Substantia nigra (tissue), 51 donors: ENCODE measurements at places on chromosomes 3 and 15.
A peak's percentile ranks its signal among the peaks of the same experiment; 100 is the strongest.

DNA sequence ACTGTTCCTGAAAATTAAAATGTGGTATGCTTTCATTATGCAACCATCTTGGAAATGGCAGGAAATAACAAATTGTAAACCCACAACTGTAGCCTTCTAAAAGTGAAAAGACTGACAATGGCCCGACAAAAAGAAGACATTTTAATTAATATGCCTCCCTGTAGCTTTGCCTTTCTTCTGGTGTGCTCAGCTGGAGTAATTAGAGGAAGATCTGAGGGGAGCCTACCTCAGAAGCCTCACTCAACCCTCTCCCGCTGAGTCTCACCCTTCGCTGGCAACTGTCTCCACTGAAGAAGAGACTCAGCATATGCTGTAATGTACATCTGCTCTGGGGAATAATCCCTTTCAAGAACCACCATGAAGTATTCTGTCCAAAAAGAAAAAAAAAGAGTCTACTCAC lies 104.7 kb upstream of the SETMAR start:
- DNase-seq, result no peak

GRCh38 chr3:157982359-157982758 lies 123.9 kb downstream of the SHOX2 start:
- DNase-seq, result no peak

GRCh38 chr3:155032918-155033317 lies 47.2 kb upstream of the MME start:
- DNase-seq, result no peak

- DNase-seq, result no peak
These were observed 65.5 kb upstream of the ADAMTSL3 start for GRCh38 chr15:83588441-83588840.

- DNase-seq, result no peak
These were observed 134.3 kb downstream of the VGLL4 start for GRCh38 chr3:11509173-11510000.

GRCh38 chr3:39148435-39149058 lies 4.8 kb downstream of the CSRNP1 start:
- DNase-seq, result no peak

GRCh38 chr3:26989037-26989436 lies 366.5 kb downstream of the LRRC3B start:
- DNase-seq, result no peak

- no peak for DNase-seq
These were observed 254.0 kb downstream of the GABRB3 start for GRCh38 chr15:26518885-26519284.

- DNase-seq, result peak; percentile 38
These were observed 858 bp downstream of the NTRK3 start for GRCh38 chr15:88255484-88256278.

DNA sequence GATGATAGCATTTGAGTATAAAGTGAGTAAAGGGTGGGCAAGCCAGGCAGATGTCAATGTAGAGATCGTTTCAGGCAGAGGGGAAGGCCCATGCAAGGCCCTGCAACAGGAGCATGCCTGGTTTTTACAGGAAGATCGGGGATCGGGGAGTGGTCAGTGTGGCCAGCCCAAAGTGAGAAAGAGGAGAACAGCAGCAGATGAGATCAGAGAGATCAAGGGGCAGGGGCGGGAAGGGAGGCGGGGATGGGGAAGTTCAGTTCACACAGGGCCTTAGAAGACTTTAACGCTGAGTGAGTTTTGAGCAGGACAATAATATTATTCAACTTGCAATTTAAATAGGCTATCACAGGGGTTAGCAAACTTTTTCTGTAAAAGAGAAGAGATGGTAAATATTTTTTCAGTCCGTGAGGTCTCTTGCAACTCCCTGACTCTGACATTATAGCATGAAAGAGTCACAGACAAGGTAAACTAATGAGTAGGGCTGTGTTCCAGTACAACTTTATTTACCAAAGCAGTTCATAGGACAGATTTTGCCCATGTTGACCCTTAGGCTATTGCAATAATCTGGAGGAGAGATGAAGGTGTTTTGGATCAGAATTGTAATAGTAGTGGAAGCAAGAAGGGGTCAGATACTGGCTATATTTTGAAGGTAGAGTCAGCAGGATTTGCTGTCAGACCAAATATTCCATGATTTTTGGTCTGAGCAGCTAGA lies 12.4 kb upstream of the CD47 start:
- no peak for DNase-seq

DNA sequence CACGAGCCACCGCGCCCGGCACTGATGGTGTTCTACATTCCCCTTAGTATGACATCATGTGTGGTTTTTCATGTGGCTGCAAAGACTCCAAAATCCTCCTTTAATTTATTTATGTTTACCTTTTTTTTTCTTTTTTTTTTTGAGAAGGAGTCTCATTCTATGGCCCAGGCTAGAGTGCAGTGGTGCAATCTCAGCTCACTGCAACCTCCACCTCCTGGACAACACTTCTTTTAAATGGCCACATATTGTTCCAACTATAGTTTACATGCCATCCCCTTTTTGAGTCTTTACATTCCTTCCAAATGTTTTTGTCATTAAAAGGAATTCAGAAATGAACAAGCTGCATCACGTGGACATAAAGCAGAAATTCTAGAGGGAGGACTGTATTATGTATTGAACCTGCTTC lies 10.3 kb upstream of the CDV3 start:
- DNase-seq, result no peak

DNA sequence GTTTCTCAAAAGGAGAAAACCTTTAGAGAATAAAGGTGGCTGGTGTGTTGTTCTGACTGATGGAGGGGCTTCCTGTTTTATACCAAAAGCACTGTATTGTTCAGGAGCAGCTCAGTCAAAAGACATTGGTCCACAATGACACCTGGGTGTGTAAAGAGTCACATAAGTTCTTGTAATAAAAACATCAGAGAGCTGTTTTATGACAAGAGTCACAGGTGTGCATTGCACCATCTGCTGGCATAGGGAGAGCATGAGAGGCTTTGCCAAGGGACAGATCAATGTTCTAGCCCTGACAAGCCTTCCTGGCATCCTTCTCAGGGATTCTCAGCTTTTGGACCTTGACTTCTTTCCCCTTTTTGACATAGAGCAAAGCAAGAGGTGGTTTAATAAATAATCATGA lies 20.4 kb downstream of the ARPP21 start:
- DNase-seq, result no peak

- DNase-seq, result no peak
These were observed 51.7 kb downstream of the ANXA2 start for GRCh38 chr15:60346077-60346476.

GRCh38 chr15:83943043-83943442 lies 289.1 kb downstream of the ADAMTSL3 start:
- DNase-seq, result no peak

DNA sequence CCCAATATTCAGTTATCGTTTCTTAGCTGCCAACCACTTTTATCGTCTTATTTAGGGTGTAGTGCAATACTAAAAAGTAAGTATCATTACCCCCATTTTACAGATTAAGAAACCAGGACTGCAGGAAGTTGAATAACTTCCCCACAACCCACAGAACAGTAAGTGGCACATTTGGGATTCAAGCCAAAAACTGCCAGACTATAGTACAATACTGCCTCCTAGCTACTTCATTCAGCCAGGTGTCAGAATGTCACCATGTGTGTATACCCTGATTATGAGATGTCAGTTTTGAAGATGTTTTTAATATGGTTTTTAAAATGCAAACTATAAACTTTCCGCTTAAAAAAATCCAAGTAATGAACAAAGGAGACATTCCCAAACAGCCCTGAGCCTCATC lies 74.2 kb upstream of the PROK2 start:
- DNase-seq, result peak; percentile 2

- no peak for DNase-seq
These were observed 142.6 kb downstream of the PLCL2 start for GRCh38 chr3:17027318-17027717.

- DNase-seq, result no peak
These were observed 99.0 kb downstream of the SEMA5B start for GRCh38 chr3:122928396-122929187.
